ENCODE measurements at places on chromosomes 2 and 18.

DNA sequence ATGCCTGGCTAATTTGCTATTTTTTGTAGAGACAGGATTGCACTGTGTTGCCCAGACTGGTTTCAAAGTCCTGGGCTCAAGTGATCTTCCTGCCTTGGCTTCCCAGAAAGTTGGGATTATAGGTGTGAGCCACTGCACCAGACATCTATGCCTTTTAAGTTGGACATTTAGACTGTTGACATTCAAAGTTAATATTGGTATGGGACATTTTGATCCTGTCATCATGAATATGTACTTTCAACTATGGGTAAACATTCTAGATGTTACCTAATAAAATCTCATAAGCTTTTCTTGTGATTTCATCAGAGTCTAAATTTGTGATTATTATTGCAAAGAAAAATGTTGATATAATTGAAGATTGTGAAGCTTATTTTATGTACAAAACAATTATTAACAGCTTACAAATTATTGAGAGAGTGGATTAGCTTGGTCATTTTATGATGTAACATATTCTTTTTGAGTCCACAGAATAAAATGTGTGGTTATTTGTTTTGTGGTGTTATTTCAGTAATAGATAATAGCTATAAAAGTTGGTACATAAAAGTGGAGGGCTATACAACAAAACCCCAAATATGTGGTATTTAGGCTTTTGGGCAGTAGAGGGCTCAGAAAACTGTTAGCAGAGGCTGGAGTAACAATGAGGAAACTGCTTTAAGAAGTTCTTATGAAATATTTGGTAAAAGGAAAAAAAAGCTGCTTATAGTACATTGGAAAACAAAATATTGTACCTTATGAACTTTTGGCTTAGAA, 41.4 kb downstream of the STARD6 start:
- DNase-seq = no peak

DNA sequence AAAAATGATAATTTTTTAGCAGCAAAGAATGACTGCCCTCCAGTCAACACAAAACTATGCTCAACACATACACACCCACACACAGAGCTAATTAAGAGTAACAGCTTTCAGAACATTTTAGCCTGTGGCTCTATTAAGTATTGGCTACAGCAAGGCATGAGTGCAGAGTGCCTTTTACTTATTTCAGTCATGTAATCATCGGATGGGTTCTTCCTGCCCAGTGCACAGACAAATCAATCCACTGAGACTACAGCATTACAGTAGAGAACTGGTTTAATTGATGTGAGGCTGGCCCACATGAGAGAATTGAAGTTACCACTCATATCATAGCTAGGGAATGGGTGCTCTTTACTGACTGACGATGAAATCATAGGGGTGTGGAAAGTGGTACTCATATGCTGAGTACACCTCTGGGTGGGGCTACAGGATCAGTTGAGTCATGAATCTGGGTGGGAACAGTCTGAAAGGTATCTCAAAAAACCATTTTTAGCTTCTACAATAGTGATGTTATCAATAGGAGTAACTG, 241.0 kb downstream of the FSIP2 start:
- no peak for DNase-seq

DNA sequence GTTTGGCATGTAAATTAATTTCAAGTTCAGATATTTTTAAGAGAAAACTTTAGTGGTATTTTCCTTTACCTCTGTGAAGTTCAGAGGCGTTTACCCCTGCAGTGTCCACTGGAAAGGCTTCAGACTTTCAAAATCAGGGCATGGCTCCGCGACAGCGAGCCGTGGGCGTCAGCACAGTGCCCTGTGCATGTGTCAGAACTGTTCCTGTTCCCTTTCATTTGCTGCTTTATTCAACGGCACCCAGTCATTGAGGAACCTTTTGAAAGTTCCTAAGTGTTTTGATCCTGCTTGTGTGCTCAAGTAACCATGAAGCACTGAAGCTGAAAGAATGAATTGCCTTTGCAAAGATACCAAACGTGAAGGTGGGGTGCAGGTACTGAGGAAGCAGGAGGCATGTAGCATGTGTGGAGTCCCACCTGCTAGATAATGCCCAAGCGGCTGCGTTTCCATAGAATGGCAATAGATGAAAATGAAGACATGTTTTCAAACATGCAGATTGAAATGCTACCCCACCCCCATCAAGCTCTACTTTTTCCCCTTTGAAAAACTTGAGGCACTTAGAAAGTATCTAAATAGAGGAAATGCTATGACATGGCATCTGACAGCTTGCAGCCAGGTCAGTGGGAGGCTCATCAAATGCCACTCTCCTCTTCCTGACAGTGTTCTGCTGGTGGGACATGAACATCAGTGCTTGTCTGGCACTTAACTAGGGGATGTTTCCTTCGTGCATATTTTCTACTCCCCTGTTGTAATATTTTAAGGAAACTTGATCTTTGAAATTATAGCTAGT, 148.6 kb downstream of the ZNF236 start:
- no peak for DNase-seq

GRCh38 chr2:27236136-27236535, 19.0 kb downstream of the CAD start:
- no peak for DNase-seq

DNA sequence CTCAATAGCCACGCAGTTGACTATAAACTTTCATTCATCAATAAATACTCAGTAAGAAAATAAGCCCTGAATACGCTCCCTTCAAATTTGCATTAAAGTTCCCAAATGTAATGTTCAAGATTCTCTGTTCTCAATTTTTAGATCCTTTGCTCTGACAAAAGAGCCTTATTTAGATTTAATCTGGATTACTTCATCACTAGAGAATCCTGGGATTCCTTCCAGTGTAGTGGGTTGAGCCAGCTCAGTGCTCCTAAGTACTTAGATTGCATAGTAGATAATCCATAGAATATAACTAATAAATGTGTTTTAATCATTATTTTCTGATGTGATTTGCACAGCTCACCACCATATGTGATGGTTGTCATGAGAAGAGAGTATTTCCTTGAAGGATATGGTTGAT, 1286.2 kb downstream of the SUCLG1 start:
- no peak for DNase-seq

DNA sequence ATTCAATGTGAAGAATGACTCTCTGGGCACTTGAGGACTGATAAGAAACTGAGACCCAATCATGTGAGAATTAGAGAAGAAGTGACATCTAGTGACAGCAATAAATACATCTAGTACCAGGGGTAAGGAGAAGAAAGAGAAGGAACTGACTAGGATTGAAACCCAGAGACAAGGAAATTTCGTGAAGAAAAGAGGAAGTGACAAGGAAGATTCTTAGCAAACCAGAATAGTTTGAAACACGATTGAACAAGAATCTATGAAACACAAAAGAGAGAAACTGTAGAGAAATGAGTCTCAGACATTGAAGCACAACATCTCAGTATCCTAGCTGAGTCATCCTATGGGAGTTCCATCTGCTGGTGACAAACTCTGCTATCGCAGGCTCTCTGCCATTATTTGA, 571.9 kb upstream of the PKDCC start:
- no peak for DNase-seq

DNA sequence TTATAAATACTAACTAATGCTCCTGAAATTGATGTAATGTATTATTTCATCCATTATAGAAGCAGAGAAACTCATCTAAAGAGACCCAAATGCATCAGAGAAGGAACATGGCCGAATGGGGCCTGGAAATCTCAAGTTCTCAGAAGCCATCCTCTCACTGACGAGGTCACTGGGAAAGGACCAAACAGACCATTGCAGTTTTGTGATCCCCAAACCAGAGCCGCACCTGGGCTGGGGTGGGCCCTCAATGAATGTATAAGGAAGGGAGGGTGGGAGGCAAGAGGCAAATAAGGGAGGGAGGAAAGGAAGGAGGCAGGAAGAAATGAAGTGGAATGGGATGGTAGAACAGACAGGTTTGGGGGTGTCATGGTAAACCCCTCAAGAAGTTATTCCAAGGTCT, 245.3 kb upstream of the ID2 start:
- DNase-seq = no peak

GRCh38 chr18:58882686-58883085, 18.0 kb downstream of the ZNF532 start:
- no peak for DNase-seq

DNA sequence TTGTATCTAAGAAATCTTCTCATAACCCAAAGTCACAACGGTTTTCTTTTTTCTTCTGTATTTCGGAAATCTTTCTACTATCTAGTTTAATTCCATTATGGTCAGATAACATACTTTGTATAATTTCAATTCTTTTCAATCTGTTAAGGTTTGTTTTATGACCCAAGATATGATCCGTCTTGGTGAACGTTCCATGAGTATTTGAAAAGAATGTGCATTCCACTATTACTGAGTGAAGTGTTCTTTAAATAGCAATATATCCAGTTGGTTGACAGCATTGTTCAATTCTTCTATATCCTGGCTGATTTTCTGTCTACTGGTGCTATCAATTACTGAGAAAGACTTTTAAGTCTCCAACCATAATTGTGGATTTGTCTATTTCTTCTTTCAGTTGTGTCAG, 414.5 kb downstream of the TNS1 start:
- DNase-seq = no peak
